ENCODE measurements at places on chromosomes 6 and 20.
A peak's percentile ranks its signal among the peaks of the same experiment; 100 is the strongest.

DNA sequence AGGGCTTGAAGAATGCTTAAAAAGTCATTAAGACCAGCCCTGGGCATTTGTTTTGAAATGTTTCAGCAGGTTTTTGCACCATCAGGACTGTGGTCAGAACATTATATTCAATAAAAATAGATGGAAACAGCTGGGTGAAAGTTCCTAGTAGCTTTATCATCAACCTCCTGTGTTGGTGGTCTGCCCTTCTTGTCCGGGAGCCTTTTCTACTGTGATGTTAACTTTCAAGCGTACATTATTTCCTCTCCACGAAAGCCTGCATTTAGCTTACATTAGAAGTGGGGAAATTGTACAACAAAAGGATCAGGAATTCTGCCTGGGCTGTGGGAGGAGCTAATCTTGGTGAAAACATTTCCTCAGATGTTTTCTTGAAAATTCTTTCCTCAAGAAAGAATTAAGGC is 71.1 kb downstream of the LAMA4 start:
- DNase-seq = no peak

DNA sequence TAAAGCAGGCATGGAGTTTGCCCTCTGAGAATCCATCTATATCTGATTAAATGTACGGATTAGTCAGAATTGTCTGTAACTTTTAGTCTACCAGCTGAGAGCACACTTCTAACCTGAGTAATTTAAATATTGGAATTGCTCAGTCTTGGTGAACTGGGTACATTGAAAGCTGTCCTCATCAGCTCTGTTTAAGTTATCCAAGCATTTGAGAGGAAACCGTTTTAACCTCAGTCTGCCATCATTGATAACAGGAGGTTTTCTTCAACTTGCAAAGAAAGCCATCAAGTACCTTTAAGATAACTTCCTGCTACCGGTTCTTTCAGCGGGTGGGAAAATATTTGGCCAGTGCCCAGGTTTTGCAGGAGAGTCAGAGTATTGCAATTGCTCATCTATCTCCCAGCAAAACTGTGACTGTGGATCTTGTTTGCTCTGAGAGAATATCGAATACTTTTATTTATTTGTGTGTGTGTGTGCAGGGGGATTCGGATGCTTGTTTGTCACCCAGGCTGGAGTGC is 31.1 kb upstream of the F13A1 start:
- no peak for DNase-seq

DNA sequence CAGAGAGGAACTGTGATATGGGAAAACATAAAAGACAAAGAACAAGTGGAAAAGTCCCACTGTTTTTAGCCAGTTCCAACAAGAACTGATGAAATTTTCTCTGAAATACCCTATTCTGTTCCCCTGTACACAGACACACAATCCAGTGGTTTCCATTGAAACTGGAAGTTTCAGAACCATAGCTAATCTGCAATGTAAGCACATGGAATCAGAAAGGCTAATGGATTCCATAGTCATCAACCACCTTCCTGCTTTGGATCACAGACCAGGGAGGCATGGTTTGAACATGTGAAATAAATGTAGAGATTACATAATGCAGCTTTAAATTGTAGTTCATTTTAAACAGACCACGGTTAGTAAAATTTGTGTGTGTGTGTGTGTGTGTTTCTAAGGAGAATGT is 242.1 kb downstream of the GJA1 start:
- DNase-seq = no peak

DNA sequence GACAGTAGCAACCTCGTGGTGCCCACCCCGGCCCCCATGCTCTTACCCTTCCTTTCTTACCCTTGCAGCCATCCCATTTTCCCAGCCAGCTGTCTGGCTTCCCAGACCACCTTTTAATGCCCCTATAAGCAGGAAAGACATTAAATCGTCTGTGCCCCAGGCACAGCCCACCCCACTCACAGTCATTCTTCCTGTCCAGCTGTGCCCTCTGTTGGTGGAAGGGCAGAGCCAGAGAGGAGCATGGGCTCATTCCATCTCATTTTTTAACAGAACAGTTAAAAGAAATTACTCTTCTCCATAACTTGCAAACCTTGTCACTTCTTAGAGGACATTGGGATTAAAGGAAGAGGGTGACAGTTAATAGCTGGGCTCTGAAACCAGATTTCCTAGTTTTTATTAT is 240.5 kb downstream of the NRN1 start:
- no peak for DNase-seq

DNA sequence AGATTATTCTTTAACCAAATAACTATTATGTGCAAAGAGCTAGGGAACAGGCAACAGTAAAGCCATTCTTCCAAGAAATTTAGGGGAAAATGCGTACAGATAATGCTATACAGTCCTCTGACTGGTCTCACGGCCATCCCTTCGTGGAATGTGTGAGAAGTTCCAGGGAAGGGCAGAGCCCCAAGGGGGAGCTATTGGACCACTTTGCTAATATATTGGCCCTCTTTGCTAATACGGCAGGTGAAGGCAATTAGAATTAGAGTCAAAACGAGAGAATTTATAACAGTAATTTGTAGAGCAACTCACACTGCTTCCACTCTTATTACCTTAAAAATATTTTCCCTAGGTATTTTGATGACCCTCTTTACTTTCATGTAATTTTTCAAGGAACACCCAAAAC is 140.4 kb downstream of the IMPG1 start:
- DNase-seq = peak; percentile 48

- DNase-seq = peak; percentile 81
These were observed 23.9 kb downstream of the MAP7 start for GRCh38 chr6:136526196-136526930.

DNA sequence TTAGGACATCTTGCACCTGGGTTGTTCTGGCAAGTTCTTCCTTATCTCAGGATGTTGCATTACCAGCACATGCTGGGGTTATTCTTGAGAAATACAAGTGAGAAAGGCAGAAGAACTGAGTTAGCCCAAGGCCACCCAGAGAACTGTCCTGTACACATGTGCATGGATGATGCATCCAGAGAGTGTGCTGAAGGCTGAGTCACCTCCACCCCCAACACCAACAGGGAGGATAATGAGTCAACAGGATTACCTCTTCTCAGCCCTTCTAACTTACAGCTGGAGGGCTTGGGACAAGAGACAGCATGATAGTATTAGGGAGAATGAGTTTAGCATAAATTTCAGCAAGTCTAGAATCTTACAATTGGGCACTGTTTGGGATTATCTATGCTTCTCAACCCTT is 8.5 kb downstream of the SCGN start:
- no peak for DNase-seq

DNA sequence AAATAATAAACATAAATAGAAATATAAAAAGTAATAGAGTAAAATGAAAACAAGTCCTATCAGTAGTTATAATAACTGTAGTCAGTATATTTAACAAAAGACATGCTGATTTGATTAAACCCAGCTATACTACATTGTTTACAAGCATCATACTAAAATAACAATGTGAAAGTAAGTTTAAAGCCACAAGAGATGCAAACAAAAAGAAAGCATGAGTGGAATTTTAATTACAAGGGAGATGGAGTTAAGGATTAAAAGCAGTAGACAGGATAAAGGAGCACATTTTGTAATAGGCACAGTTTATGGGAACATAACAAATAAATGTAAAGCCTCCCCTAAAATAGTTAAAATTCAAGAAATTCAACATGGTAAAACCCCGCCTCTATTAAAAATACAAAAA is 41.5 kb downstream of the SENP6 start:
- no peak for DNase-seq

DNA sequence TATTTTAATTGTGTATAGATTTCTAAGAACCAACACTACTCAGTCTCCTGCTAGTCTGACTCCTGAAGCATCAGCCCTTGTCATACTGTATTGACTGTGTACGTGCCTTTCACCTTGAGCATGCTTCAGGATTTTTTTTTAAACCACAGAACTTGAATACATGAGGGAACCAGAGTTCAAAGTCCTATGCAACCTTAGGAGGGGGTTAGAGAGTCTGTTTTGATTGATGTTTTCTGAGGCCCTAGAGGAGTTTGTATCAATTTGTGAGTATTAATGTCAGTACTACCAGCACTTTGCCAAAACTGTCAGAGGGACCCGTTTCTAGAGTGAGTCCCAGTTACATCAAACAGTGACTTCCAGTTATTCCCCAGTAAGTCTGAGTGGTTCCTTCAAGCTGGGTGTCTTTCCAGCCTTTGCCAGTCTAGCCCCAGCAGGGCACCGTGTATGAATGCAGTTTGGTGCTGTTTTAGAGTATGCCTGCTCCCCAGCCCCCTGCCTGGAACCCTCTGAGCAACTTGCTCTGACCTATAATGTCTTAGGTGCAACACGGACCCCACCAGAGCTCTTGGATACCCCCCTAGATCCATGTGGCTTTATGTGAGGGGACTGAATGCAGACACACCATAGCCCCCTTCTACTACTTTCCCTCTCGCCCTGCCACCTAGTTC is 8.5 kb downstream of the TP53INP2 start:
- no peak for DNase-seq

DNA sequence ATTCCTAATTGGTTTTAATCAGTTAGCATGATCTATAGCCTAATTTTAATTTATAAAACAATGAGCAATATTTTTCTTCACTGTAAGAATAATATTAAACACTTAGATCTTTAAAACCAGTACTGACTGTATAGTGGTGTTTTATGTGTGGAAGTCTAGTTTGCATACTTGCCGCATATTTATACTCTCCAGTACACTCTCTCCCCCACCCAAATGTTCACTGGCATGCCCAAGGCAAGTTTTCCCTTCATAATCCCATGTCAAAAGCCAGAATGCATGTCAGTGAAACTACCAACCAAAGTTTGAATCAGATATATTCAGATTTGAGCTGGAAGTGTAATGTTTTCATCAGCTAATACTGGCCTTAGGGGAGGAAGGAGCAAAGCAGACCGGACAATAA is 506.1 kb downstream of the PHF3 start:
- no peak for DNase-seq

GRCh38 chr6:81864124-81864523 is 111.6 kb upstream of the TENT5A start:
- no peak for DNase-seq

DNA sequence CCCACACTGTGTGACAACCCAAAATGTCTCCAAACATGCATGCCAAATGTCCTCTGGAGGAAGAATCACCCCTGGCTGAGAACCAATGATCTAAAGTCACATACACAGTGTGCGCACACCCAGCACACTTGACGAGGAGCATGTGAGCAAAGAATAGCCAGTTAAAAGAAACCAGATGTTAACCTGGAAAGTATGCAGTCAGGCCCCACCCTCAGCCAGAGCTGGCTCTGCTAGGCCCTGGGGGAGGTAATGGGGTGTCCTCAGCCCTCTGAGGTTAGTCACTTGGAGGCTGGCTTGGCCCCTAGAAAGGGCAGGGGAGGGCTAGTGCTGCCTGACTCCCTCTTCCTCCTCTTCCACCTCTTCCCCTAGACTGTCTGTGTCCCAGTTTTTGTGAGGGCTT is 15.2 kb upstream of the GUCA1A start:
- DNase-seq = no peak

DNA sequence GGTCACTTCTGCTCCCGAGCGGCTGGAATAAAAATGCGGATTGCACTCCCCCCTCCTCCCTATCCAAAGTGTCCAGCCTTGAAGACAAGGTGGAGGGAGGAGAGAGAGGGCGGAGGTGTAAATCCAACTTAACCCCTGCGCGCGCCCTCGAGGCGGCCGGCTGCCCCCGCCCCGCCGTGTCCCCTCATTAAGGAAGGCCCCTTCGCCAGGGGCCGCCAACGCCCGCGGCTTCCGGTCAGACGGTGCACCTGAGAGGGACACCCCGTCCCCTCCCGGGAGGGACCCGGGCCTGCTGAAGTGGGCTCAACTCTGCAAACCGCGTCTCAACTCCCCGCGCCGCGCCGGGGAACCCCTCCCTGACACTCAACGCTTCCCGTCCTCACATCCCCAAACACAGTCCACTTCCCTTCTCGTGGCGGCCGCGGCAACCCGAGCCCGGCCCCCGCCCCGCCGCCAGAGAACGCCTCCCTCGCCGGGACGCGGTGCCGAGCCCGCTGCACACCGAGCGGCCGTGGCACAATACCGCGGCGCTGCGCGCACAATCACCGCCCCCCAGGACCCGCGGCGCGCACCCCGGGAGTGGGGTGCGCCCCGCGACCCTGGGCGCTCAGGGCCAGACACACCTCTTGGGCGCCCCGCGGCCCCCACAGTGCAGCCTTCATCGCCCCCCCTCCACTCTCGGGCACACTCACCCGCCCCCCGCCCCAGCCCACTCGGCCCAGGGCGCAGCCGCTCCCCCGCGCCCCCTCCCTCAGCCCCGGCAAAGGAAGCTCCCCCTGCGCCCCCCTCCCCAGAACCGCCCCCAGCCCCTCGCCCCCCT is 102.5 kb downstream of the NOL4L start:
- peak; percentile 47 for DNase-seq

- no peak for DNase-seq
These were observed 9.5 kb downstream of the MBOAT1 start for GRCh38 chr6:20202699-20203302.

DNA sequence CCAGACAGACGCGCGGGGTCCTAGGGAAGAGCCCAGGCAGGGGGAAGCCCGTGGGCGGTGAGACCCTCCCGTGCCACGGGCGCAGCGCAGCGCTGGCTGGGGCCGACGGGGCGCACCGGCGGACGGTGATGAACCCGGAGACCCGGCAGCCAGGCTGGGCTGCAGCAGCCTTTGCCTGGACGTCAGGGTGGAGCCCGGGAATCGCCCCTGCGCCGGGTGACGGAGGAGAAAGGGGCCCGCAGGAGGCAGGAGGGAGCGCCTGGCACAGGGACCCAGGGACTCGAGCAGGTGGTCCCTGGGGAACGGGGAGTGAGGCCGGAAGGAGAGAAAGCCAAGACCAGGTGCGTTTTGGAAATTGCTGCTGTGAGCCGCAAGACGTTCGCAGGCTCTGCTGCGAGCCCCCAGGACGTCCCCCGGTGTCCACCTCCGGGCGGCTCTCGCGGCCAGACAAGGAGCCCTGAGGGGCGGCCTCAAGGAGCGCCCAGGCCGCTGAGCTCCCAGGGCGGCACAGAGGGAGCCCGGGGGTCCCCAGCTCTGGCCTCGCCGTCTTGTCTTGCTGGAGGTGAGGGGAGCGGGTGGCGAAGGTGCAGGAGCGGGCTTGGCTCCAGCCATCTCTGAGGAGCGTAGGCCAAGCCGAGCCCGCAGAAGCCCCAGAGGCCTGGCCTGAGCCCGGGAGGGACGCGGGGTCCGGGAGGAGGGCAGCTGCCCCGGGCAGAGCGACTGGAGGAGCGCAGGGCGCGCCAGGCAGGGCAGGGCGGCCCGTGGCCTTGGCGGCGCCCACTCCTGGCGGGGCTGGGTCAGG is 191.2 kb upstream of the PDE10A start:
- no peak for DNase-seq

- no peak for DNase-seq
These were observed 141.3 kb upstream of the HMGN3 start for GRCh38 chr6:79375635-79376337.

GRCh38 chr6:168860987-168861386 is 392.7 kb downstream of the THBS2 start:
- no peak for DNase-seq

DNA sequence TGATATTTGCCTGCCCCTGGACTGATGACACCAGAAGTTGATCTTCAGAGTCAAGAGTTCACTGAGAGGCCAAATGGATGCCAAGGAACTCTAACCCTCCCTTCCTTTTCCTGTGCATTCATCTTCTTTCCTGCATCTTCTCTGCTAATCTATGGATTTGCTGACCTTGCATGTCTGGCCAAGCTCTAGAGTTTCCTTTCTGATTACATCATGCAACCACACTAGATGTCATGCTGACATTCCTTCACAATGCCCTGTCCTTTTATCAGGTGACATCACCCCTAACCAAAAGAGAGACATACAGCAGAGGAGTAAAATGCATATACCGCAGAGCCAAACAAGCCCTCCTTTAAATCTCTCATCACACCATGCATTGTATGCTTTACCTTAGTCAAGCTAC is 487.6 kb downstream of the TFAP2A start:
- no peak for DNase-seq

GRCh38 chr6:31659649-31660380 is 763 bp downstream of the C6orf47 start:
- no peak for DNase-seq
